CD14-positive monocyte (primary cell): ENCODE measurements at places on chromosomes 11 and 22. TPM values are rescaled to one million over a fixed set of nuclear protein-coding genes. Genes with fewer than 3 reads are reported as not detected.

PTGDR2 gene
- 0.32 and 0.60 TPM in 2 replicates for polyA plus RNA-seq

MMP3 gene
- not detected in 2 replicates for polyA plus RNA-seq

CNGA4 gene
- 0.34 and 0.69 TPM in 2 replicates for polyA plus RNA-seq

LDHAL6A gene
- polyA plus RNA-seq: not detected

SERPIND1 gene
- polyA plus RNA-seq: not detected in 2 replicates

OR4A16 gene
- polyA plus RNA-seq: not detected

OR5D13 gene
- not detected in 2 replicates for polyA plus RNA-seq

ARHGAP32 gene
- polyA plus RNA-seq: 0.13 TPM

BACE1-AS gene
- not detected for polyA plus RNA-seq

CERK gene
- polyA plus RNA-seq: 22.4 TPM

DDIAS gene
- 13.5 TPM for polyA plus RNA-seq

SCUBE2 gene
- polyA plus RNA-seq: 0.21 TPM

ART1 gene
- polyA plus RNA-seq: not detected

ARHGAP8 gene
- not detected for polyA plus RNA-seq

FAM118B gene
- polyA plus RNA-seq: 18.7 TPM

NOX4 gene
- not detected for polyA plus RNA-seq

NXPE2 gene
- polyA plus RNA-seq: not detected in 2 replicates

HEPN1 gene
- polyA plus RNA-seq: not detected

EMID1 gene
- not detected for polyA plus RNA-seq

DCDC1 gene
- 0.03 TPM in 1 of 2 replicates, not detected in the other for polyA plus RNA-seq

DNA sequence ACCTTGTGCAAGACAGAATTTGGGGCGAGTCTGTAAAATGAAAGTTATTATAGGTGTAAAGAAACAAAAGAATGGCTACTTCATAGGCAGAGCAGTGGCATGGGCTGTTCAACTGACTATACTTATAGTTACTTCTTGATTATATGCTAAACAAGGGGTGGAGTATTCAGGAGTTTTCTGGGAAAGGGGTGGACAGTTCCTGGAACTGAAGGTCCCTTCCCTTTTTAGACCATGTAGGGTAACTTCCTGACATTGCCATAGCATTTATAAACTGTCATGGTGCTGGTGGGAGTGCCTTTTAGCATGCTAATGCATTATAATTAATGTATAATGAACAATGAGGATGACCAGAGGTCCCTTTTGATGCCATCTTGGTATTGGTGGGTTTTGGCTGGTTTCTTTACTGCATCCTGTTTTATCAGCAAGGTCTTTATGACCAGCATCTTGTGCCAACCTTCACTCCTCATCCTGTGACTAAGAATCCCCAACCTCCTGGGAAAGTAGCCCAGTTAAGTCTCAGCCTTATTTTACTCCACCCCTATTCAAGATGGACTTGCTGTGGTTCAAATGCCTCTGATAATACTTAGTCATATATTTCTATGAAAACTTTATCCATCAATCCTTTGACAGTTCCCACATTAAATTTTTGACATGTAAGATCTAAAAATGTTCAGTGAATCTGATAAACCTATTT lies 118.6 kb downstream of the ARHGAP42 start:
- no peak for DNase-seq

GRCh38 chr11:131422029-131422428 lies 51.6 kb downstream of the NTM start:
- DNase-seq: no peak

- DNase-seq: no peak
Observed at GRCh38 chr11:129881570-129882170, 13.7 kb downstream of the NFRKB start.

DNA sequence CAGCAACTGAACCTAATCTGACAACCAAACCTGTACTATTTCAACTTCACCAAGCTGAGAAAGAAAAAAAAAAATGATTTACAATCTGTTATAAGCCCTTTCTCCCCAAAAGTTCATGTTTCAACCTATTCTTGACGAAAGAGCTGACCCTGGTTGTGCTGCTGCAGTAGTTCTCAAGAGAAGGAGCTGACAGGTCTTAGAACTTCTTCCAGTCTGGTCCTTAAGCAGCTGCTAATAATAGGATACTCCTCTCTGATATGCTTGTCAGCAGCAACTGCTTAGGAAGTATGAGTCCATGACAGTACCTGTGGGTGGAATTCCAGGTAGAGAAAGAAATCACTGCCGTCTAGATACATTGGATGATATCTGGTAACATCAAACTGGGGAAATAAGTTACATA lies 735.1 kb upstream of the CCDC90B start:
- no peak for DNase-seq

- DNase-seq: no peak
Observed at GRCh38 chr22:20275836-20276235, 7.7 kb upstream of the RTN4R start.

DNA sequence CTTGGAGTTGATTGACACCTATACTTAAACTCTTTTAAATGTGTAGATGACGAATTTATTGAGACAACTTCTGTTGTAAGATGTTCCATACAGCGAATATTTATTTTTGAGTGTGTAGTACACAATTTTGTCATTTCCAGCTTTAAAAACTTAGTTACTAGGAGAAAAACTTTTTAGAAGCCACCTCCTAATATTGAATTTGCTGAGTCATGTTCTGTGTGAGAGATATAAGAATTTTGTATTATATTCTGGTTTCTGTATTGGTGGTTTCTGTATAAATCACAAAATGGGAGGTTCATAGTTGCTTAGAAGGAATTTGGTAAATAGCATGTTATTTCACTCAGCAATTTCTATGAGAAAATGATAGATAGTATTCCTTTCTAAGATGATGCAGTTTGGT lies 171.3 kb downstream of the WNT11 start:
- no peak for DNase-seq

GRCh38 chr11:83319346-83319745 lies 33.2 kb upstream of the CCDC90B start:
- DNase-seq: no peak

GRCh38 chr11:72523991-72524390 lies 89.7 kb upstream of the CLPB start:
- DNase-seq: no peak

DNA sequence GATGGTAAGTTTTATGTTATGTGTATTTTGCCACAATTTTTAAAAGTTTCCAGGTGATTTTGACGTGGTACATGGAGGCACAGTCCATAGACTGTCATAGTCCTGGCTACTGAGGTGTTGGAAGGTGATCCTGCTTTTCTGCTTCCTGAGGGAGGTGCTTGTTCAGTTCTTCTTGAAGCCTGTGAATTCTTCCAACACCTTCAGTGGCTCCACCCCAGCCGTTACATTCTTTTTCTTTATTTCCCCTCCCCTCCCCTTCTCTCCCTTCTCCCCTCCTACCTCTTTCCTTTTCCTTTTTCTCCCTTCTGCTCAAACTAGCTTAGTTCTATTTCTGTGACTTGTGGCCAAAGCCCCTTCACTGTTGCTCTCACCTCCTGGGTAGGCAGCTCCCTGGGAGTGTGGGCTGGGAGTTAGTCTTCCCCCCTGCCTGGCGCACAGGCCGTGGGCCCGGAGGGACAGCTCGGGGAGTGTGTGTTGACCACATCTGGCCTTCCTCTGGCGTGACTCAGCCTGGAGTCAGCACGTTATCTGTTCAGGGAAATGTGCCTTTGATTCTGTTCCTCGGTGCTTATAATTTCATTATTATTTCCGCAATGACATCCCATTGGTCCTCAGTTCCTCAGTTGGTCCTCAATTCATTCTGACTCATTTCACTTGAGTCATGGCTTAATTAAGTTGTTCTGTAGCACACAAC lies 566.2 kb downstream of the TBC1D22A start:
- DNase-seq: no peak

DNA sequence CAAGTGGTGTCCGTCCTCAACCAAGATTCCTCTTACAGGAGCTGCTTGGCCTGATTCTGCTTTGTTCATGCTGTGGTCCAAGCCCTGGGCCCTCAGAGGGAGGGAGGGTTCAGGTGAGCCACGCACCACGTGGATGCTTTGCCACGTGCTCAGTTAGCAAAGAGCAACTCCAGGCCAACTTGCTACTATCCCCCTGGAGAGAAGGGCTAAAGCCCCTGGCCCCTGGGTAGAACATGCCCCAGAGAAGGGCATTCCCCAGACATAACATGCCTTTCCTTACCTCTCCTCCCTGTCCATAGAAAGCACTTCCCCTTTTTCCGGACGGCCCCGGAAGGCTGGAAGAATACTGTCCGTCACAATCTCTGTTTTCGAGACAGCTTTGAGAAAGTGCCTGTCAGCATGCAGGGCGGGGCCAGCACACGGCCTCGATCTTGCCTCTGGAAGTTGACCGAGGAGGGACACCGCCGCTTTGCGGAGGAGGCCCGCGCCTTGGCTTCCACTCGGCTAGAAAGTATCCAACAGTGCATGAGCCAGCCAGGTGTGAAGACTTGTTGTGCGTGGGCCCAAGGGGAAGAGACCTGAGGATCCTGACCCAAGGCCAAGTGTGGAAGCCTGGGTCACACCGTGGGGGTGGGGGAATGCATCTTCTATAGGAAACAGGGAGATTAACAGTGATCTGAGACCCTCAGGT lies 8.8 kb downstream of the FOXR1 start:
- DNase-seq: peak; percentile 37

GRCh38 chr11:68312780-68313573 lies 586 bp downstream of the LRP5 start:
- DNase-seq: no peak

DNA sequence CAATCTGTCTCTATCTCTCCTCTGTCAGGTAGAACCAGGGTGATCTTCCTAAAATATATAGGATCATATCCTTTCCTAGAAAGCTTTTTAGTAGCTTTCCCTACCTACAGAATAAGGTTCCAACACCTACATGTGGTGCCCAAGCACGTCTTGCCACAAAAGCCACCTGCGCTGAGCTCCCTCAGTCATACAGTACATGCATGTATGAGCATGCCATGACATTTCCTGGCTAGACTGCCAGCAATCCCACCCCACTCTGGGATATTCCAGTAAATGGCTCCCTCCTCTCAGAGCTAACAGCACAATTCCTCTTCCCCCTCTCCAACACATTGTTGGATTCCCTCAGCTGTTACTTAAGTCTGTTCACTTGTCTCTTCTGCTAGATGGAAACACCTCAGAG lies 398.0 kb downstream of the TENM4 start:
- DNase-seq: no peak

- no peak for DNase-seq
Observed at GRCh38 chr22:47049078-47049624, 286.7 kb downstream of the TBC1D22A start.

DNA sequence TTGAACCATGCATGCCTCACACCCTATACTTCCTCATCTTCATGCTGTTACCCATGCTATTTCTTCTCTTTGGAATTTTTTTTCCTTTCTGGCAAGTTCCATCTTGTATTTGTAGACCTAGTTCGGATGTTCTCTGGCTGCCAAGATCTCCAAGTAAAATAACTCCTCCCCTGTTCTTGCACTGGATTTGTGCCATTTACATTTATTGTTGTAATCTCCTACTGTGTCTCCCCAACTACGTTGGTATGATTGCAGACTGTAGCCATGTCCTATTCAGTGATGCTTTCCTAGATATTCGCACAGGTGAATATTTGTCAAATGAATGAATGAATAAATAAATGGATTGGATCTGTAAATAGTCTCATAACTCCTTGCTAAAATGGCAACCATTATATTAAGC lies 546.0 kb downstream of the MN1 start:
- DNase-seq: no peak

DNA sequence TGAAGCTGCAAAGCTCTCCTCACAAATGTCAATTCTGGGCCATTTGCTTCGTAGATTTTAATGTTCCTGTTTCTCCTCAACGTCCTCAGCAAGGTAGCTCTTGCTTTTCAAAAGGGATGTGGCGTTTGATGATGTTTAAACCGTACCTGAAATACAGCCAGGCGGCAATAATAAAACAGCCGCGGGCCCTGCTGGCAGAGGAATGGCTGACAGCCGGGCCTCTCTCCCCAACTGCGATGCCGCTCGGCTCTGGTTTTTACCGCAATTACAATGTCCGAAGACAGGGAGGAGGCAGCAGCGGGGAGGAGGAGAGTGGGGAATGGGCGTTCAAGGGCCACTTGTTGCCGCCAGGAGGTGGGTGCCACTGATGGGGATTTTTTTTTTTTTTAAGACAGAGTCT lies 27.5 kb downstream of the MACROD1 start:
- no peak for DNase-seq

GRCh38 chr11:131754671-131755070 lies 384.3 kb downstream of the NTM start:
- DNase-seq: no peak

- no peak for DNase-seq
Observed at GRCh38 chr22:26903030-26903856, 245.9 kb downstream of the MIAT start.

GRCh38 chr11:122816761-122817520 lies 21.4 kb upstream of the CRTAM start:
- DNase-seq: no peak

- no peak for DNase-seq
Observed at GRCh38 chr22:27507111-27507611, 294.4 kb downstream of the MN1 start.

GRCh38 chr11:61535998-61536675 lies 27.6 kb downstream of the LRRC10B start:
- DNase-seq: no peak

- no peak for DNase-seq
Observed at GRCh38 chr11:3669742-3670183, 1.4 kb downstream of the CHRNA10 start.

DNA sequence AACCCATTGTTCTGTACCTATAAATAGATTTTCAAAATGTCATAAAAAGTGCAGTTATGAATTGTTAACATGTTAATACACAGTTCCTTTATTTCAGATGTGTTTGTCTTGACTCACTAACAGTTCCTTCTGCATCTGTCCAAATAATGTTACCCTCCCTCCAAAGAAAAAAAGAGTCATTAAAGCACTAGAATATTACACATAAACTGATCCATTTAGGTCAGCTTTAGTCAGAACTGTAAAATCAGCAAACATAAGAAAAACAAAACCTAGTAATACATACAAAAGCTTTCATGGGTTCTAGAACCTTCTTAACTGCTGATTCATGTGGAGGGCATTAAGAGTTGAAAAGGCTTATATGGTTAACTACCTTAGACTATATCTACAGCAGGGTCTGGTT lies 65.4 kb downstream of the SESN3 start:
- no peak for DNase-seq

- DNase-seq: no peak
Observed at GRCh38 chr11:394858-395655, 1.0 kb downstream of the PKP3 start.

DNA sequence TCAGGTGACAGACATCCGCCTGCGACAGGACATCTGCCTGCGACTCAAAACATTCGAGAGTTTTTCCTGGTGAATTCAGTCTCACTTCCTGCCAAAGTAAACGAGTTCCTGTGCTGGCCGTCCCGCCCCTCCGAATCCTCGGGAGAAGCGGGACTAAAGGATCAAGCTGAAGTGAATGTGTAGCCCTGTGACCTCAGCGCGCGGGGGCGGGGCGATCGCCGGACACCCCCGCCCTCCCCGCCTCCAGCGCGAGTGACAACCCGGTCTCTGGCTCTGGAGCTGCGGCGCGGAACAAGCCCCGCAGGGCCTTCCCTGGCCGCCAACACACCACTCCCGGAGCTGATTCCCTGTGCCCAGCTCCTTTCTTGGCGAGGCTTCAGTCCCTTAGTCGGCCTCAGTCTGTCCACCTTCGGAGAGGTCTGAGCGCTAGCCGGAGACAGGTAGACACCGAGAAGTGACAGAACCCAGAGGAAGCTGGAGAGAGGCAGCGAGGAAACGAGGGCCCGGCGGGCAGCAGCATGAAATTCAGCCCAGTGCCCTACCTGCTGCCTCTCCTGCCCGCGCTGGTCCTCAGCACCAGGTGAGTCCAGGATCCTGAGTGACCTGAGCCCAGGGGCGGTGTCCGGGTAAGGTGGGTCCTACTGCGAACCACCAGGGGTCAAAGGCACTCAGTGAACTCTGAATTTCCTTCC lies 766.4 kb upstream of the LUZP2 start:
- DNase-seq: no peak

- no peak for DNase-seq
Observed at GRCh38 chr11:130516554-130517505, 68.4 kb downstream of the ADAMTS15 start.
